AG04449 (cell line): ENCODE measurements at places on chromosomes 13 and 19.

DNA sequence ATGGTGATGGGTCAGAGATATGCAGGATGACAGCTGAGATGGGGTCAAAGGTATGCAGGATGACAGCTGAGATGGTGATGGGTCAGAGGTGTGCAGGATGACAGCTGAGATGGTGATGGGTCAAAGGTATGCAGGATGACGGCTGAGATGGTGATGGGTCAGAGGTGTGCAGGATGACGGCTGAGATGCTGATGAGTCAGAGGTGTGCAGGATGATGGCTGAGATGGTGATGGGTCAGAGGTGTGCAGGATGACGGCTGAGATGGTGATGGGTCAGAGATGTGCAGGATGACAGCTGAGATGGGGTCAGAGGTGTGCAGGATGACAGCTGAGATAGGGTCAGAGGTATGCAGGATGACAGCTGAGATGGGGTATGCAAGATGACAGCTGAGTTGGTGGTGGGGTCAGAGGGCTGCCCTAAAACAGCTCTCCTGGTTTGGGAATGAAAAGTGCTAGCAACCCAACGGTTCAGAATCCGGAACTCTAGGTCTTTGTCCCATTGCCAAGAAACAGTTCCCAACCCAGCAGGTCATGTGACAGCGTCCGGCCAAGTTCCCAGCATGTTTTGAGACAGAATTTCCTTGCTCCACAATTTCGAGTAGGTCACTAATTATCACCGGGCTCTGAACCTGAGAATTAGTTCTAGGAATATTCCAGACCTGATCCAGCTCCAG lies 3.2 kb downstream of the SELENOW start:
- no peak for DNase-seq

- no peak for DNase-seq
These were observed 17.0 kb upstream of the ONECUT3 start for GRCh38 chr19:1736280-1736679.

DNA sequence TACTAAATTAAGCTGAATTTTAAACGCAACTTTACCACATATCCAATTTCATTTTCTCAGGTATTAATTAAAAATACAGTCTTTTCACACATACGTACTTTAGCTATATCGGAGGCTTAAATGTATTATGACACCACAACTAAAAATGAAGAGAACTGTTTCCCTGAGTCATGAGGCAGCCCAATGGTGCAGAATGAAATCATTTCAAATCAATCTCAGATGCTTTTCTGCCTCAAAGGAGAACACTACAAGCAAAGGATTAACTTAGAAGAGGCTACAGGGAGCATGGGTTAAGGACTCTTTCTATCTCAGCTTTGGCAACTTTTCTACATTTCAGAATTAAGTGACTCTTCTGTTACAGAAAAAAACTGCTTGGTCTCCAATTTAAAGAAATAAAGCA lies 516.3 kb upstream of the HTR2A start:
- DNase-seq, result peak; percentile 21

GRCh38 chr19:57633832-57634131 lies 814 bp downstream of the ZNF211 start:
- DNase-seq, result no peak

- no peak for DNase-seq
These were observed 184.6 kb upstream of the SOX1 start for GRCh38 chr13:111882351-111882750.

GRCh38 chr13:51747438-51748434 lies 56.2 kb downstream of the DHRS12 start:
- no peak for DNase-seq

GRCh38 chr13:31982540-31982939 lies 49.0 kb upstream of the FRY start:
- DNase-seq, result peak; percentile 19

- no peak for DNase-seq
These were observed 844 bp downstream of the ZNF543 start for GRCh38 chr19:57321116-57321515.
